ENCODE measurements at places on chromosomes 6 and 20.
A peak's percentile ranks its signal among the peaks of the same experiment; 100 is the strongest.

DNA sequence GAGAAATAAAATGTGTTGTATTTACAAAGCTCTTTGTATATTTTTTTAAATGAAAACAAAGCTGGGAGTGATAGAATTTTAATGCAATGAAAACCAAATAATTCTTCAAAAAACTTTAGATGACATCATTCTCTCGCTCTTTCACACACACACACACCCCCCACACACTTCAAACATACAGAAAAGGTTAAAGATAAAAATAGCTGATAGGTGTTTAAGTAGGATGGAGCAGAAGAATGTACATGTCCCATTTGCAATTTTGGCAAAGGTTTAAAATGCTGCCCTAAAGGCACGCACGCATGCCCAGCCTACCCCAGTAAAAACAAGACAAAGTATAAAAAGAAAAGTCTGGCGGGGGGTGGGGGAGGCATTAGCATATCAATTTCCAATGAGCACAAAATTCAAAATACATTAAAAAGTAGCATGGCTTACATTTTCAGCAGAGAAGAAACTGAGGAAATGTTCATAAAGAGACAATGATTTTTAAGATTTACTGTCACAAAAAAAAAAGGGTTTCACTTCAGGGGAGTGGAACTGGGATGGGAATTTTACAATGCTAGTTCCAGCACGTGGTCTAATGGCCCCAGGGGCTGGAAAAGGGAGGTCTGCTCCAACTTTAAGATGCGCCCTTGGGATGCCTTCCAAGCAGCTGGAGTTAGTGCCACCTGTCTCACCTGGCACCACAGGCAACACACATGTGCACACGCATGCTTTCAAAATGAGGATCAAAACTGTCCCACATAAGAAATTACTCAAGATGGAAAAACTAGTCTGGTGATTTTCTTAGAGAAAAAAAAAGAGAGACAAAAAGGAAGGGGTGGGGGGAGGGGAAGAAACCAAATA lies 55.1 kb upstream of the NFATC2 start:
- DNase-seq, result no peak

- DNase-seq, result no peak
Measured at GRCh38 chr6:74604279-74604678, 601.6 kb downstream of the COL12A1 start.

DNA sequence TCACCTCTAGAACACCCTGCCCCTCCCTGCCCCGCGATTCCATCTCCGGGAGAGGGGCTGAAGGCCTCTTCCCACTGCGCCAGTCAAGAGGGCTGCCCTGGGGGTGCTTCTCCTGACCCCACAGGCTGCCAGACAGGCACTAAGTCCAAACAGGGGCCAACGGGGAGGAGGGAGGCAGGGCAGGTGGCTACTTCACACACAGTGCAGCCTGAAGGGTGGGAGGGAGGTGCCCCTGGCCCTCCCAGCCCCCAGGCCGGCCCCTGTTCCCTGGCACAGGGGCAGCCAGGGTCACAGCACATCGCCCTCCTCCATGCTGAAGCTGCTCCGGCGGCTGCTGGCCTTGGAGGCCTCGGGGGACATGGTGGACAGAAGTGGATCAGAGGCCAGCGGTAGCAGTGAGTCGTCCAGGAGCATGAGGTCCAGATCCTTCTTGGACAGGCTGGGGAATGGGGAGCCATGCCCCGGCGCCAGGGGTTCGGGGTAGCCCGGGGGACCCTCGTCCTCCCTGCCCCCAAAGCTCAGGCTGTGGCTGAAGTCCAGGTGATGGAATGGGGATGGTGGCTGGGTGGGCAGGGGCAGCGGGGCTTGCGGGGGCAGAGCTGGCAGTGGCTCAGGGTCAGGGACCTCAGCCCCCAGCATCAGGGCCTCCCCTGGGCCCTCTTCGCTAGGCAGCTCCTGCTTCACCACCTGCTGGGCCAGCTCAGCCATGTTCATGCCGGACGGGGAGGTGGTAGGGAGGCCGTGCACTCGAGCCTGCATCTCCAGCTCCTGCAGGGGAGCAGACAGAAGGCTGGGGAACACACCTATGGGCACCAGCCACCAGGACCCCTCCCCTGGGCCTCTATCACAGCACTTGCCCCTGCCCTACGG lies 46.3 kb downstream of the MDFI start:
- DNase-seq, result no peak

DNA sequence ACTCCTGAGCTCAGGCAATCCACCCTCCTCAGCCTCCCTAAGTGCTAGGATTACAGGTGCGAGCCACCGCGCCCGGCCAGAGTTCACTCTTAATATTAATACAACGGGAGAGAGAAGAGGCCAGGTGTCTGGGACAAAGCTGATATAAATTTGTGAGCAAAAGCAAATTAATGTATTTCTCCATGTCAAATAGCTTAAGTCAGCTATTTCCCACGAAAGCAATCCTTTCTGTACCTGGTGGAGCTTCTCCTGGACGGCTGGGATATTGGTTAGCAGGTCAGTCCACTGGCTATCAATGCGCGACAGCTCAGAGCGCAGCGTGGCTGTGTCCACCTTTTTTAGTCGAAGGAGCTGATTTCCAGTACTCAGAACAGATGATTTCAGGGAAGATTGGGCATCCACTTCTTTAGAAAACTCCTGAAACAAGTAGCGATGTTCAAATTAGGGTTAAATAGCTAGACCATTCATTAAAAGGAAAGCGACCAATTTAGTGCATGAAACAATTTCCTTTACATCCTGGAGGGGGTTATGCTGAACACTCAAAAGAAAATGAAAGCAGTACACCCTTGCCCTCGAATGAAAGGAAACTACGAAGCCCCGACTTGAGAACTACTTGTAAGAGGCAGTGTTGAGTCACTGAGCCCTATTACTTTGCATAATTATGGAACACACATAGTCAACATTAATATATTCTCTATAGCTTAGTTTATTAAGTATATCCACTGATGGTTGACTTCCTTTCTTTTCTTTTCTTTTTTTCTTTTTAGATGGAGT lies 403.4 kb downstream of the SYNE1 start:
- no peak for DNase-seq

- DNase-seq, result no peak
Measured at GRCh38 chr20:15440049-15440820, 1102.8 kb upstream of the FLRT3 start.

DNA sequence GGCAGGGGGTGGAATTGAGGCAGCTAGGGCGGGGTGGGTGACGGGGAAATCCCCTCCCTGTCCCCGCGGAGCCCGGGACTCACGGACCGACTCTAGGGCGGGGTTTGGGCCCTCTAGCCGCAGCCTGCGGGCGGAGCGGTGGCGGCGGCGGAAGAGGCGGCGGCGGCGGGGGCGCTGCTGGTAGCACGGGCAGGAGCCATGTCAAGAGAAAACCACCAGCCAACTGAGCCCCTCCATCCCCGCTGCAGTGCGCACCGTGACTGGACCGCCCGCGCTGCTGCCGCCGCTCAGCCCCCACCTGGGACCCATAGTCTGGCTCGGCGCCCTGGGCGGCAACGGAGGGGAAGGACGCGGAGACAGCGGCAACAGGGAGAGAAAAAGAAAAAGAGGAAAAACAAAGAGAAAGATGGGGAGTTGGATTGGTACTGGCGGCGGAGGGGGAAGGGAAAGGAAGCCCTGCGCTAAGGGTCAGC lies 1.2 kb upstream of the C6orf62 start:
- DNase-seq, result no peak

GRCh38 chr6:105135056-105135455 lies 44.8 kb downstream of the POPDC3 start:
- DNase-seq, result no peak

- DNase-seq, result no peak
Measured at GRCh38 chr20:13883425-13883824, 98.6 kb downstream of the NDUFAF5 start.

DNA sequence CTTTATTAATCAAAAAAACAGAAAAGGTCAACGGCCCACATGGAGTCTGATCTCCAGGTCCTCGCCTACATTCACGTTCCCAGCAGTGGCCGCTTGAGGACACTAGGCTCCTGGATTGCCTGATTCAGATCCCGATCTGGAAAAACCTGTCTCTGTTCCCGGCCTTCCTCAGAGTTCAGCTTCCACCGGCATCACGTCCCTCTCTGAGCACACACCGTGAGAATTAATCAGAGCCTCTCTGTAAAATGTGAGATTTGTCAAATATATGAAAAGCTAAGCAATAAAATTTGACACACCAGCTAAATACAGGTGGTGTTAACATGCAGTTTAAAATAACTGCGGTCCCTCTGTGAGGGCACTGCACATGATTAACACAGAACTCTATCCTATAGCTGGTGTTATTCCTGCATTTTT lies 122.8 kb upstream of the COL21A1 start:
- peak; percentile 71 for DNase-seq

GRCh38 chr6:2108700-2109306 lies 136.6 kb downstream of the GMDS start:
- DNase-seq, result no peak

GRCh38 chr6:5206920-5207561 lies 53.7 kb downstream of the LYRM4 start:
- no peak for DNase-seq

GRCh38 chr6:169978615-169979161 lies 227.3 kb downstream of the ERMARD start:
- DNase-seq, result no peak

GRCh38 chr6:23282252-23283021 lies 713.1 kb downstream of the HDGFL1 start:
- DNase-seq, result no peak

DNA sequence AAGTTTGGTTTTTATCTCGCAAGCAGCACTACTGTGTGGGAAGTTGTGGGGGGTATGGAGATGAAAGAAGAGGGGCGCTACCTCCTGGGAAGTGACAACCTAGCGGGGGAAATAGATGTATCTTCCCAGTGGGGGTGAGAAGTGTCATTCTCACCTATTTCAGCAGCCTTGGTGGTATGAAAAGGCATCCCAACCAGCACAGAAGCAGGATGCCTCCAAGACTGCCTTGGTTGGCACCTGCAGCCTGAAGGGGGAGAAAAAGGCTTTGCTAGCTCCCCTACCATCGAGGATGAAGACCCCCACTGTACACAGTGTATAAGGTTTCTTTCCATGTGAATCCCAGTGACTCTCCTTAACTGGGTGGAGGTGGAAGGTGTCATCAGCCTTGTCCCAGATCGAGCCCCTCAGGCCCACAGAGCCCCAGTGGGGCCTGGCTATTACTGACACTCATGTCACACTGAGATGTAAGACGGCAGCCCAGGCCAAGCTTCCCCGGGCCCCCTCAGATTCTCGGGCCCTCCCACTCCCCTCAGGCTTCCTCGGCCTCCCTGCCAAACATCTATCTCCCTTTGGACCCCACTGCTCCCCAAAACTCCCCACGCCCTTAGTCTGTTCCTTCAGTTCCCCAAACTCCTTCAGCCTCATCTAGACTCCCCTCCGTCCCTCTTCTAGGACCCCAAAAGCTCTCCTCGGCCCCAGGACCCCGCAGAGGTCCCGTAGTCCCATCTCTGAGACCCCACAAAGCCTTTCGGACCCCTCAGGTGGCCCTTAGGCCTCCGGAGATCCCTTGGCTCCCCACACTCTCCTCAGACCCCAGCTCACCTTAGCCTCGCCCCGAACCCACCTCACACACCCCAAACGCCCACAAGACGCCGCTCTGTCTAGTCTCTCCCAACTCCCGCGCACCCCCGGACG lies 688 bp downstream of the COMMD7 start:
- no peak for DNase-seq

GRCh38 chr6:73870907-73871306 lies 174.9 kb downstream of the CD109 start:
- DNase-seq, result no peak

DNA sequence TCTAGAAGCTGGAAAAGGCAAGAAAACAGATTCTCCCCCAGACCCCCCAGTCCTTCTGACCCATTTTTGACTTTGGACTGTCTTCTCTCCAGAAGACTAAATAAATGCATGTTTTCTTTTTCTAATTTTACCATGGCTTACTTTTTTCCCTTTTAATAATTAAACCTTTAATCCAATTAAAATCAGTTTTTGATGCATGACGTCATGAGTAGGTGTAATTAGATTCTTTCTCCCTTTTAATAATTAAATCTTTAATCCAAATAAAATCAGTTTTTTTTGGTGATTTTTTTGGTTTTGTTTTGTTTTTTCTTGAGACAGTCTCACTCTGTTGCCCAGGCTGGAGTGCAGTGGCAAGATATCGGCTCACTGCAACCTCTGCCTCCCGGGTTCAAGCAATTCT lies 13.2 kb upstream of the NCOA5 start:
- DNase-seq, result no peak

DNA sequence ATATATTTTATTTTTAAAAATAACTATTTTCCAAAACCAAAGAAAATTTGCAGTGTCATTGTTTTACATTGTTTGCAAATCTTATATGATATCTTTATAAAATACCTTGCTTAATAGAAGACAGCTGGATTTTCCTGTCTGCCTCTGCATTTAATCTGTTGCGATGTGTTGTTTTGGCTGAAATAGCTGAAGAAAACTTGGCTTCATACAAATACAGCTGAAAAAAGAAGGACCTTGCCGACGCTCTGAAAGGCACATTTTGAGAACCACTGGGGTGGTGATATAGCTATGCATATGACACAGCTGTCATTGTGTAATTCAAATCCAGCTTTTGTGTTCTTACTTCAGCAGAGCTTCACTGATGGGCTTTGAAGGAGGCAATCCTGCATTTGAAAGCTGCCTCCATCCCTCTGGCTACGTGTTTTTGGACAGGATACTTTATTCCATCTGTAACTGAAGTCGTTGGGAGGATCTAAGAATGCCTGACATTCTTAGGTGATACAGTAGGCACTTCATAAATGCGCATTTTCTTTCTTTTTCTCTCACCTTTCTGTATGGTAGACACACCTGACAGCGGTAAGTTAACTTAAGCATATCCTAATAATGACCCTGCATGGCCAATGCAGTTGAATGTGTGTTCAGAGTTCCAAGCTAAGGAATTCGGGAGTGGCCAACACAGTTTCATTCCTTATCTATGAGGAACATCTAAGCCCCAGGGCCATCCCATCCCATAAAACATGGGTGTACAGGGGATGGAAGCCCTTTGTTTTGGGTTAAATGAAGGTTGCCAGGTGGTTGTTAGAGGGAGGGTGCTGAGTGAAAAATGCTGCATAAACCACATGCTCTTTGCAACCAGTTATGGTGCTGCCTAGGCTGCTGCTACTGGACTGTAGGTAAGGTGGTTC lies 213.0 kb downstream of the TFAP2A start:
- DNase-seq, result no peak

DNA sequence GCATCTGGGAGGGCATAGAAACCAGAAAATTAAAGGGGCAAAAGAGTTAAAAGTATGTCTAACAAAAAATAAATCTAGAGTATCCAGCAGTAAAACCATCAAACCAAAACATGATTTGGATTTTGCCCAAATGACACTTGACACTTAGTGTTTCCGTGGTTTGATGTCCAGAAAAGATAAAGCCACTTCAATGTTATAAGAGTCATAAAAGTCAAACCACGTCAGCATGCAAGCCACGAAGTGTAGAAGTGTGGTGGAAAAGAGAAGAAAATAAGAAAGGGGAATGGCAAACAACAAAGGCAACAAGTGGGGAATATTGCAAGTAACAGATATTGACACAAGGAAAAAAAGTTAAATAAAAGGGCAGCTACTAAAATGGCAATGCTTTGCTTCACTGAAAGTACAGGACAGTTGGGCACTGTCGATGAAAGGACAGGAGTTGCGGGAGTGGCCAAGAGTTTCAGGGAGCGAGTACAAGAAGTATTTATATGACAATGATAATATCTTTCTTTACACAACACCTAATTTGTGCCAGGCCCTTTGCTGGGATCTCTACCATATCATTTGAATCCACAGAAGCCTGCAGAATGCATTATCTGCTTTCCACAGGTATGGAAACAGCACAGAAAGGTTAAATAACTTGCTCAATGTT lies 6.3 kb upstream of the HDDC2 start:
- no peak for DNase-seq

GRCh38 chr6:2230659-2231277 lies 14.6 kb downstream of the GMDS start:
- no peak for DNase-seq

- no peak for DNase-seq
Measured at GRCh38 chr6:151705993-151706733, 101.3 kb upstream of the ESR1 start.

All from pulmonary artery endothelial cell (primary cell).